ENCODE measurements at places on chromosomes 2 and 18. TPM values are rescaled to one million over a fixed set of nuclear protein-coding genes. Genes with fewer than 3 reads are reported as not detected.

The CCDC148 gene
- total RNA-seq: 0.13 TPM

The GALNT3 gene
- not detected for total RNA-seq

The SP3 gene
- 78.8 TPM for total RNA-seq

The GYPC gene
- 42.6 TPM for total RNA-seq

The SLC40A1 gene
- total RNA-seq: not detected

The OXER1 gene
- not detected for total RNA-seq

The ARID5A gene
- 11.6 TPM for total RNA-seq

The PSD4 gene
- total RNA-seq: 6.1 TPM

The TFCP2L1 gene
- total RNA-seq: not detected

The EPHA4 gene
- 42.2 TPM for total RNA-seq

The L3MBTL4 gene
- total RNA-seq: not detected

The XIRP2 gene
- not detected for total RNA-seq

The CD8A gene
- not detected for total RNA-seq

The AP1S3 gene
- total RNA-seq: 1.8 TPM

The EGR4 gene
- total RNA-seq: not detected

The TRAK2 gene
- total RNA-seq: 32.5 TPM

The VWC2L gene
- total RNA-seq: not detected

The GLI2 gene
- 5.1 TPM for total RNA-seq

The ALPI gene
- not detected for total RNA-seq

The DNPEP gene
- total RNA-seq: 84.5 TPM

The SIX3 gene
- not detected for total RNA-seq

The ADI1 gene
- 77.7 TPM for total RNA-seq

The SCYGR3 gene
- total RNA-seq: not detected

The CIB4 gene
- not detected for total RNA-seq

The OBSL1 gene
- total RNA-seq: 84.9 TPM

The RHOB gene
- total RNA-seq: 305 TPM

The IMPACT gene
- total RNA-seq: 61.5 TPM

The GPR75 gene
- 2.1 TPM for total RNA-seq

The ARHGAP28 gene
- 0.63 TPM for total RNA-seq

The KHK gene
- not detected for total RNA-seq

The C2orf78 gene
- not detected for total RNA-seq

The DPP10 gene
- total RNA-seq: not detected

The RAMP1 gene
- 4.8 TPM for total RNA-seq

The MGAT5 gene
- total RNA-seq: 15.9 TPM

The FLACC1 gene
- total RNA-seq: 2.3 TPM

The TOGARAM2 gene
- not detected for total RNA-seq

The TCF7L1 gene
- total RNA-seq: 0.65 TPM

The MC2R gene
- total RNA-seq: not detected

The CNGA3 gene
- 0.51 TPM for total RNA-seq

The ANKRD44 gene
- total RNA-seq: 8.9 TPM

Measured in GM23248 (cell line).